ENCODE measurements at places on chromosomes 4 and X.

GRCh38 chrX:2188330-2188792 is 312.4 kb downstream of the DHRSX start:
- DNase-seq: no peak

DNA sequence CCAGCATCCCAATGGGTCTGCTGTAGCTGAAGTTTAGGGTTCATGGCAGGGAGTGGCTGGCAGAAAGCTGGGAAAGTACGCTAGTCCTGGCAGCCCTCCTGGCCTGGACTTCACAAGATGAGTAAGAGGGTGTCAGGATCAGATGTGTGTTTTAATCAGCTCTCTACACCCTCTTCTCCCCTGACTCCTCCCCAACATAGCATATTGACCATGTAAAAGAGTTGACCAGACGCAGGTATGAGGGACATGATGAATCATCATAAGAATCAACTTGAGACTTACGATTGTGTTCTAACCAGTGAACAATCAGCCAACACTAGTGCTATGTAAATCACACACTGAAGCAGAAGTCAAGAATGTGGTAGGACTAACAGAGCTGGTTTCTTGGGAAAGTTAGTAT is 5.3 kb downstream of the SOWAHB start:
- no peak for DNase-seq

DNA sequence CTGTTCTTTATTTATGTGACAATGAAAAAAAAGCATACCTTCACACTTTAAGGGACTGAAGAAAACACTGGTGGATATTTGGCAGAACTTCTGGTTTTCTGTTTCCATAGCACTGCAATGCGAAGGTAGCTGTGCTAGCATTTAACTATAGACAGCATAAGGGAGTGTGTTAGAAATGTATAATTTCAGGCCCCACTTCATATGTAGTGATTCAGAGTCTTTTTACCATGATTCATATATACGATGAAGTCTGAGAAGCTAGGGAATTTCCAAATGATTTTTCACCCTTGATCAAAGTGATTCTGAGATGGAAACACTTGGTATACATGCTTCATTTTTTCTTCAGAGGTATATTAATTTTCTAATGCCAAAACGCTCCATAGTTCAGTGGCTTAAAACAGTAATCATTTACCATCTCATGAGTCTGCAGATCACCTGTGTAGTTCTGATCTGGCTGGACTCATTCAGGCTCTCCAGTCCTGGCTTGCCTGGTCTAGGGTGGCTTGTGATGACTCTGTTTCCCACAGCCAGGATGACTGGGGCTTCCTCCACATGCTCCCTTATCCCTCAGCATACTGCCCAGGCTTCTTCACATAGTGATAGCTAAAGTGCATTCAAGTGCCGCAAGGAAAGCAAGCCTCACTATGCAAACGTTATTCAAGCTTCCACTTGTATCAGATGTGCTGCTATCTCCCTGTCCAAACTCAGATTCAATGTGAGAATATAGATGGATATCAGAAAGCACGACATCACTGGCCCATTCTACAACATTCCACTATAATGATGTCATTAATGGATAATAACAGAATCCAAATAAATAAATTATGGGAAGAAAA is 790.1 kb downstream of the TECRL start:
- DNase-seq: peak; percentile 13

- DNase-seq: no peak
Observed at GRCh38 chr4:78354782-78355181, 196.8 kb upstream of the ANXA3 start.

- DNase-seq: no peak
Observed at GRCh38 chrX:3962511-3963311, 249.3 kb upstream of the PRKX start.

GRCh38 chr4:174672276-174672675 is 150.0 kb upstream of the HPGD start:
- DNase-seq: no peak

DNA sequence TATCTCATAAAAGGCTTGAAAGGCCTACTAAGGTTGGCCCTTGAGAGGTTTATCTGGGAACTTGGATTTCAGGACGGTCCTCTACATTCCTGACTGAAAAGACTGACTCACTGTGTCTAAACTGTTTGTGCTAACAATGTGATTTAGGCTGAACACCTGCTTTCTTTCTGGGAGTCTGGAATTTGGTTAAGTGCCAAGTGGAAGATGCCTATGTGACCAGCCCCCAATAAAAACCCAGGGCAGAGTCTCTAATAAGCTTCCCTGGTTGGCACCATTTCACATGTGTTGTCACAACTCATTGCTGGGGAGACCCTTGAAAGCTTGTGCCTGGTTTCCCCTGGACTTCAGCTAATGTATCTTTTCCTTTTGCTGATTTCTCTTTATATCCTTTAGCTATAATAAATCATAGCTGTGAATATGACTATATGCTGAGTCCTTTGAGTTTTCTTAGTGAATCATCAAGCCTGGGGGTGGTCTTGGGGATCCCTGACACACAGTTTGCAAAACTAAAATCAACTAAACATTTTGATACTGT is 55.1 kb downstream of the GPR82 start:
- DNase-seq: peak; percentile 56

- no peak for DNase-seq
Observed at GRCh38 chrX:109601486-109601885, 23.5 kb downstream of the KCNE5 start.

- DNase-seq: no peak
Observed at GRCh38 chr4:46856333-46856732, 52.7 kb downstream of the COX7B2 start.

- DNase-seq: peak; percentile 73
Observed at GRCh38 chr4:26372525-26373172, 51.8 kb downstream of the RBPJ start.

DNA sequence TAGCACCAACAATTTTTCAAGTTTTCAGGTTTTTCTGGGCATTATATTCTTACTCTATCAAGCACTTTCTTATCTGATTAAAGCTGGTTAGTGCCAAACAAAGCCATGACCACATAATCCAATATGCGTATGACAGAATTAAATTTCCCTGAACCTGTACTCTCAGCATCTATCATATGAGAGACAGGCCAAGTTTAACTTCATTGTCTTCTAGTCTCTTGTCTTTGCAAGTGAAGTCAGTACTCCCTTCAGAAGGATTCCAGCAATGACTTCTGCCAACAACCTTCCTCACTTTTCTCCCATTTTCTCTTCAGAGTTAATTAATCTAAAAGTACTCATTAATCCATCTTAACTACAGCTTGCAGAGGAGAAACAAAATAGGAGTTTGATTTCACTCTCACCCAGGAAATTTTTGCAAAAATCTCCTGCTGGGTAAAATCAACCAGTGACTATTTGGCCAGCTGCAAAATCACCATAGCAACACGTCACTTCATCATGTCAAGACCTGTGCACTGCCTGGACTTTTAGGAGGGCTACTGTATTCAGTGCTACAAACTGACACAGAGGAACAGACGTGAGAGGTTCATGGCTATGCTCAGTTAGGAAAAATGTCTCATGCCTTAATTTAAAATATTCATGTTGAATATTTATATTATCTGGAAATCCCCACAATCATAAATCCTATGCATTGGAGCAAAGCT is 208.4 kb downstream of the ANTXR2 start:
- DNase-seq: peak; percentile 87

DNA sequence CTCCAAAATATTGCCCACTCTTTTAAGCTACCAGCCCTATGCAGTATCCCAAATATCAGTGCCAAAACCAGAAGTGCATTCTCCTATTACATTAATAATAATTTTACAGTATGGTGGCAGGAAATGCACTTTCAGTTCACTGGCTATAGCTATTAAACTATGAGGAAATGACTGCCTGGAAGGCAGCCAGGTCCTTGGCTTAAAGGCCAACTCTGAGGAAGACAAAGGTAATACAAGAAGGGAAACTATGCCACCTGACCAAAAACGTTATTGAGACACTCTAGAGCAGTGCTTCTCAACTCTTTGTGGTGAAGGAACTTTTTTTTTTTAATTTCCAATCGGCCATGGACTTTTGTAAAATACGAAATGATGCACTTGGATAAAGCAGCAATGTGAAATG is 133.6 kb upstream of the VAMP7 start:
- no peak for DNase-seq

- DNase-seq: no peak
Observed at GRCh38 chr4:165504184-165504583, 125.4 kb downstream of the CPE start.

GRCh38 chr4:82839624-82840023 is 41.0 kb upstream of the SCD5 start:
- no peak for DNase-seq

GRCh38 chrX:49199906-49200771 is at the start of gene SYP:
TSS of gene SYP (minus strand) at chrX:49200193. CDS start at chrX:49200186, 7 bp downstream.
- DNase-seq: peak; percentile 69

DNA sequence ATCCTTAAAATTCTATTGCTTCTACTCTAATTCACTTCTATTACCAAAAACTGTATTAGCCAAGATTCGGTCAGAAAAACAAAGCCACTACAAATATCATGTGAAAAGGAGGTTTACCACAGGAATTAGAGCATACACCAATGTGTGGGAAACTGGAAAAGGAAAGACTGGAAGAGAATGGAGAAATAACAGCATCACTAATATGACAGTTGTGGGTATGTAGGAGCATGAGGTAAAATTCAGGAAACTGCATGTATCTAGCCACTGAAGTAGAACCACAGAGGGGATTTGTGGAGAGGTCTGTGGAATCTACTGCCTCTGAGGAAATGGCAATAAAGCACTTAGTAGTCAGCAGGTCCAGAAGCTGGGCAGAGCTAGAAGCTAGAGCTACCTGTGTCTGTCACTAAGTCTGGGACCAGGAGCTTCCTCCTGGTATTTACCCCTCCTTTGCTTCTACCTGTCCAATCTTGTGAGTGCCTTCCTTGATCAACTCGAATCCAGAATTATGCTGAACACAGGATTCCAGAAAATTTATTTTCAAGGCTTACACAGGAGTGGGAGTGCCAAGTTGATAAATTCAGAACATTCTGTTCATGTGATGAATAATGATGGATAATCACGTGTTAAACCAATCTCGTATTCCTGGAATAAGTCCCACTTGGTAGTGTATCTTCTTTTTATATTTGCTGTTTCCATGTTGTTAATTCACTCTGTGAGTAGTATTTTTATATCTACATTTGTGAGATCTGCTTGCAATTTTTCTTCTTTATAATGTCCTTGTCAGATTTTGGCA is 52.6 kb downstream of the NAF1 start:
- no peak for DNase-seq

DNA sequence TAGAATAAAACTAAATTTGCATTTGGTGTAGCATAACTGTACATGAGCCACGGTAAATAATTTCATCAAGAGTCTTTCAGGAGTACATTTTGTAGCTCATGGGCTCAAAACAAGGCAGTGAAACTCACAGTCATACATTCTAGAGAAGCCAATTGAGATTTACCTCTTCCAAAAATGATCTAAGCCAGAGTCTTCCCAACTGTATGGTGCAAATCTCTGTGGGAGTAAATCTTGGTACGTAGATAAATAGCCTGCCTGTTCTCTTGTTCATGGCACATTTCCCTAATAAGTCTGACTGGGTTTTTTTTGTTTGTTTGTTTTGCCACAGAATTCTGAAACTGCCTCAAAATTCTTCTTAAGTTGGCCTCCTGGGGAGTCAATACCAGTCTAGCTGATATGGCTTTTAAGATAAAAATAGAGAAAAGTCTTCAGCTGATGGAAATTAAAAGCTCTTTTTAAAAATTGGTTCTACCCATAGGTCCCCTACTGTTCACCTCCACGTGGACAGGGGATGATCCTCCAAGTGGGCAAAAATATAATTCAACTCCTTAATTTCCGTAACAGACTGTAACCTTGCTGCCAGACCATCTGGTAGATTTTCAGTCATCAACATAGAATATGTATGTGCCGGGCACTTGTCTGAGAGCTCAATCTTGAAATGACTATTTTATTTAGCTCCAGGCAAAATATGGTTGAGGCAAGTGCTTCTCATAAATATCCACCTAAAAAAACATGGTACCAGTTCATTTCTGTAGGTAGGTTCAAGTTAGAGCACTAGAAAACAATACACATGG is 365.4 kb downstream of the PDHA2 start:
- DNase-seq: no peak

GRCh38 chrX:129540722-129541184 is 694 bp downstream of the OCRL start:
- no peak for DNase-seq

- DNase-seq: no peak
Observed at GRCh38 chr4:158166701-158167100, 6.1 kb downstream of the GASK1B start.

GRCh38 chr4:42487230-42487629 is 89.9 kb downstream of the SHISA3 start:
- no peak for DNase-seq

DNA sequence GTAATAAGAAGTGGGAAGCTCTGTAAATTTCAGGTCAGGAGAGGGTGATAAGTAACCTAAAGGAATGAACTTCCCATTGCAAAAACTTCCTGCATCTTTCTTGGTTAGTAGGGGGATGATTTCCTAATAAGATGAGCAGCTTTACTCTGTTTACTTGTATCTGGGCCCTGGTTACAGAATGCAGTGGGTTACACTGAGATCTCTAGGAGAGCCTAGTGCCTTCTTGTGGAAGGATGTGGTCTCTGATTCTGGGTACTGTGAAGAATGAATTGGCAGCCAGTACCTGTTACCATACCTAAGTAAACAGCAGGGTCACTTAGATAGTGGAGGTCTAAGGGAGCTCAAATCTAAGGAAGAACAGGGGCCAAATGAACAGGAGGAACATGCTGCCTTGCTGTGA is 320.6 kb downstream of the ARHGAP10 start:
- DNase-seq: no peak

GRCh38 chr4:21363701-21364100 is 584.9 kb downstream of the KCNIP4 start:
- DNase-seq: no peak

GRCh38 chr4:56618734-56619133 is 62.4 kb downstream of the HOPX start:
- no peak for DNase-seq

DNA sequence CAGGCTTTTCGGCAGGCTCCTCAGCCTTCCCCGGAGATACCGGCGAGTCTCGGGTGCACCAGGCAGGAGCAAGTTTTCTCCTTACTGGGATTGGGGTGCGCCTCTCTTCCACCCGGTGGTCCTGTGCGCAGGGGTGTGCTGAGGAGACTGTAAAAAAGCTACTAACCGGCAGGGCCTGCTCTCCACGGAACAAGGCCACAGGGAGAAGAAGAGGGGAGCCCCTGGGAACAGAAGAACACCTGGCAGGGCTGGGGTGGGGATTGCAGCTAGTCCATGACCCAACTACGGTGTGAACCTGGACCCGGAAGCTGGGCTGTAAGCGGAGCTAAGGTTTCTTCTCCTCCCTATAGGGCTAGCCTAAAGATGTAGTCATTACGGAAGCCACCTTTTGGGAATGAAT is 17.7 kb upstream of the ZIC3 start:
- DNase-seq: no peak

DNA sequence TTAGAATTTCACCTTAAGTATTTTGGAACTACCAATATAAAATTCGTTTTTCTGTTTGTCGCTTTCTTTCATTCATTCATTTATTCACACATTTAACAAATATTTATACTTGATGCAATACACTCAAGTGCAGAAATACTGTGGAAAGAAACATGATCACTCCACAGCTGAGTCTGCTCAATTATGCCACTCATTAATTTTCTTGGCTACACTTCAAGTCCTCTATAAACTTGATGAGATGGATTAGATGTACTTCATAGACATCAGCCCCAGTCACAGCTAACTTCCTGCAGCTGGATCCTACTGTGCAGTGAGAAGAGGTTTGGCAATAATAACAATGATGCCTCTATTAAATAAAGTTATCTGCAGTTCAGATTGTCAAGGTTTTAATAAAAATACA is 208.1 kb downstream of the PDGFC start:
- peak; percentile 67 for DNase-seq

All from COR-L47 (cell line).